ENCODE measurements at places on chromosomes 16 and 17. TPM values are rescaled to one million over a fixed set of nuclear protein-coding genes. Genes with fewer than 3 reads are reported as not detected.

- DNase-seq: peak; percentile 37
Measured at GRCh38 chr16:3577302-3577752, at the start of gene NLRC3. Gene NLRC3 (minus strand): TSS chr16:3577403. CDS start chr16:3565036, 12,367 bp downstream.

DNA sequence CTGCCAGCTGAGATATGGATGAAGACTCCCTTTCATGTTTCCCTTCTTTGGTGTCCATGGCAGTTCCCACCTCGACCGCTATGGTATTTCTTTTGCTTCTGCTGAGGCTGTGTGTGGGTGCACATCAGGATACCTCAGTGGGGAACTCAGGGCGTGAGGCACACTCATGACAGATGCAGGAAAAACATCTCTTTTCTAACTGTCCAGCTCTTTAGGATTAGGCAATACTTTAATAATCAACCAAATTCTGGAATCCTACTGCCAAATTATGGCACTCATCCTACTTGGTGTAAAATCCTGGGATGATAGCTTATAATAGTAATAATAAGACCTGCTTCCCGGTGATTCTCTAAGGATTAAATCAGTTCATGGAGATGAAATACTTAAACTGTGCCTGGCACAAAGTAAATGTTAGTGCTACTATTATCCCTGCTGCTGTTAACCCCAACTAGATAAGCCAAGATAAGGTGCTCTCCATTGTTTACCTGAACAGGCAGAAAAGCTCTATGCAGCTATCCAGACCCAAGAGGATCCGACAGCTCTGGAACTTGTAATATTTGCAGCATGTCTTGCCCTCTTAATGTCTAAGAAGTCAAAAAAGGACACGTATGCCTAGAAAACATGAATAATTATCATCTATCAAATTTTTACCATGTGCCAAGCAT, 543.3 kb downstream of the WWOX start:
- DNase-seq: no peak

DNA sequence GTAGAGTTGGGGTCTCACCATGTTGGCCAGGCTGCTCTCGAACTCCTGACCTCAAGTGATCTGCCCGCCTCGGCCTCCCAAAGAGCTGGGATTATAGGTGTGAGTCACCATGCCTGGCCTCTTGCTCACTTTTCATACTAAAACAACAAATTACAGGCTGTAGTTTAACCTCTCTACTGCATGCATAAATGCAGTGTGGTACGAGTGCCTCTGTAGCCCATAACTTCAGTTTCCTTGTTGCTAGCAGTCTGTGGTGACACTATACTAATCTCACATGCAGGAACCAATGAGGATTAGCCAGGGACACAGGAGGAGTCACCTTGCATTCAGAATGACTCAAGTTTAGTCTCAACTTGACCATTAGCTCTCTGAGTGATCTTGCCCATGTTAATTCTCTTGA, 20.1 kb downstream of the HMOX2 start:
- no peak for DNase-seq

- DNase-seq: no peak
Measured at GRCh38 chr17:29002811-29003210, 3.0 kb downstream of the SEZ6 start.

GRCh38 chr17:73650140-73650539, 5.9 kb upstream of the SDK2 start:
- no peak for DNase-seq

- DNase-seq: peak; percentile 2
Measured at GRCh38 chr17:33949100-33949499, 306.0 kb upstream of the CCL2 start.

- no peak for DNase-seq
Measured at GRCh38 chr16:23317266-23317661, 15.2 kb downstream of the SCNN1B start.

DNA sequence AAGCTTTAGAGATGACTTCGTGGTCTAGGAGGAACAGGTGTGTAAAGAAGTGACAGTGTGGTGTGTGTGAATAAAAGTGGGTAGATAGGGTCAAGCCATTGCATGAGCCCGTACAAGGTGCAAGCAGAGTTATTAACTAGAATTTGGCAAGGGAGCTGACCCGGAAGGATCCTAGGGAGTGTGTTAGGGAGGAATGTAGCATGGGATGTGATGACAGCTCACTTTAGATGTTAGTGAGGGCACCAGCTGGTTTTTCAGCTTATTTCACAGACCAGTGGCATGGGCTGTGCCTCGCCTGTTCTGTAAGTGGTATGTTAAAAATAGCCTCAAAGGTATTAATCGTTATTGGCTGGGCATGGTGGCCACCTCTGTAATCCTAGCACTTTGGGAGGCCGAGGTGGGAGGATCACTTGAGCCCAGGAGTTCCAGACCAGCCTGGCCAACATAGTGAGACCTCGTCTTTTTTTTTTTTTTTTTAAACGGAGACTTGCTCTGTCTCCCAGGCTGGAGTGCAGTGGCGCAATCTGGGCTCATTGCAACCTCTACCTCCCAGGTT, 8.3 kb downstream of the ANKRD40CL start:
- DNase-seq: no peak

GRCh38 chr16:55222486-55222885, 101.5 kb upstream of the IRX6 start:
- no peak for DNase-seq

DNA sequence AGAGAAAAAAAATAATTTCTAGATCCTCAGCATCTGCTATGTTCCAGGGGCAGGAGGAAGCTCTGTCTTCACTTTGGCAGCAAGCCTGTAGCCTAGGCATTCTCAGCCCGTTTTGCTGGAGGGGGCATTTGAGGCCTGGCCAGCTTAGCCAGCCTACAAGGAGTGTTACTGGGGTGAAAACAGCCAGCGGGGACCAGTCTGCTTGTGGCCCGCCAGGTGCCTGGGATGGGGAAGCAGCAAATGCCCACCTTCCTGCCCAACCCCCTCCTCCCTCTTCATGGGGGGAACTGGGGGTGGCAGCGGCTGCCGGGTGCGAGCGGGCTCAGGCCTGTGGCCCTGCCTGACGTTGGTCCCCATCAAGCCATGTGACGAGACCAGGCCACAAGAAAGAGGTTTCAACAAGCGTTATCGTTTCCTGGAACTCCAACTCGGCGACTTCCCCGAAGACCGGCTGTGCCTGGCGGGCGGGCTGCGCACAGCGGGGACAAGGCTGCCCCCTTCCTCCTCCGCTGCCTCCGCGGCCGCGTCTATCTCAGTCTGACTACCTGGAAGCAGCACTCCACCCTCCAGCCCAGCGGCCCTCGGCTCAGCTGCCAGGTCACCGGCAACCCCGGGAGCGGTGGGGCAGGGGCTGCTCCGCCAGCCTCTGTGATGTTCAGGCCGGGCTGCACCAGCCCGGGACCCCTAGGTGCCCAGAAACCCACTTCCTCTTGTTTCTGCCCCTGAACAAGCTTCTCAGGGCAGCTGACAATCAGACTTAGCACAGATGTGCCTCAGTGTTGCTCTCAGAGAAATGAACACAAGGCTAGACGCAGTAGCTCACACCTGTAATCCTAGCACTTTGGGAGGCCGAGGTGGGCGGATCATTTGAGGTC, 22.9 kb downstream of the SOCS1 start:
- no peak for DNase-seq

DNA sequence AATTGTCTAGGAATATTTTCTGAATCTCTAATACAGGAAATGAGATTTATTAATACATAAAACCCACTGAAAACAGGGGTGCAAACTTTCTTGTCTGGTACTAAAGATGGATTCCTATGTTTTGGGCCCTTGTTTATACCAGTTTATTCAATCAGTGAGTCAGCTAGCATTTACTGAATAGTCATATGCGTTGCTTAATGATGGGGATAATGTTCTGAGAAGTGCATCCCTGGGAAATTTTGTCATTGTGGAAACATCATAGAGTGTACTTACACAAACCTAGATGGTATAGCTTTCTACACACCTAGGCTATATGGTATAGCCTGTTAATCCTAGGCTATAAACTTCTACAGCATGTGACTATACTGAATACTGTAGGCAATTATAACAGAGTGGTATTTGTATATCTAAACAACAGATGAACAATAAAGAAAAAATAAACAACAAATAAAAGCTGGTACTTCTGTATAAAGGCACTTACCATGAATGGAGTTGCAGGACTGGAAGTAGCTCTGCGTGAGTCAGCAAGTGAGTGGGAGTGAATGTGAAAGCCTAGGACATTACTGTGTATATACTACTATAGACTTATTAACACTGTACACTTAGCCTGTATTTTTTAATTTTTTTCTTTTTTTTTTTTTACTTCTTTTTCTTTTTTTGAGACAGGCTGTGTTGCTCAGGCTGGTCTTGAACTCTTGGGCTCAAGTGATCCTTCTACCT, 63.7 kb downstream of the SIAH1 start:
- DNase-seq: peak; percentile 32

- DNase-seq: no peak
Measured at GRCh38 chr16:35706901-35707300, 2247.5 kb downstream of the TP53TG3F start.

DNA sequence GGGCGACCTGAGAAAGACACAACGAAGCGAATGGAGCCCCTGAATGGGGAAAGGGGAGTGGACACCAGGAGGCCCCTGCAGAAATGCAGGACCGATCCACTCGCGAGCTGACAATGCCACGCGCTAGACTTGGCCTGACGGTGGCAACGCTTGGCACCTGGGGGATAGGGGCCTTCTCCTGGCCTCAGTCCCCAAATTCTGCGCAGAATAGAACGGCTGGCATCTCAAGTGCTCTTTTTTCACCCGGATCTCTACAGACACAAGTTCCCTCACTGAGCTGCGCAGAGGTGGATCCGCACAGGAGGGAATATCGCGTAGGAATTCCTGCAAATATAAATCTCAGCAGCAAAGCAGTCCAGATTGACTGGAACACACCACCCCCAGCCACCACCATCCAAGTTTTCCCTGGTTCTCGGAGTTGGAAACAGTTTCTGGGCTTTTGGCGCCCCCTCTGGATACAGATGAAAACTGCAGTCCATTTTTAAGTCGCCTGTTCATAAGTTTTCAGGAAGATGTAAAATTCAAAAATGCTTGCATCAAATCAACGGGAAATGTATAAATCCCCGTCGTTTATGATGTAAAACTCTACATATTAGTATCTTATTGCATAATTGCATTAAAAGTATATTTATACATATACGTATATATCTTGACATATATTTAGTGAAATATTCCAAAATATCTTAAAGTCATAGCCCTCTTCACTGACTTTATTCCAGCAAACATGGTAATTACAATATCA, 2.3 kb upstream of the SOX9 start:
- peak; percentile 69 for DNase-seq

DNA sequence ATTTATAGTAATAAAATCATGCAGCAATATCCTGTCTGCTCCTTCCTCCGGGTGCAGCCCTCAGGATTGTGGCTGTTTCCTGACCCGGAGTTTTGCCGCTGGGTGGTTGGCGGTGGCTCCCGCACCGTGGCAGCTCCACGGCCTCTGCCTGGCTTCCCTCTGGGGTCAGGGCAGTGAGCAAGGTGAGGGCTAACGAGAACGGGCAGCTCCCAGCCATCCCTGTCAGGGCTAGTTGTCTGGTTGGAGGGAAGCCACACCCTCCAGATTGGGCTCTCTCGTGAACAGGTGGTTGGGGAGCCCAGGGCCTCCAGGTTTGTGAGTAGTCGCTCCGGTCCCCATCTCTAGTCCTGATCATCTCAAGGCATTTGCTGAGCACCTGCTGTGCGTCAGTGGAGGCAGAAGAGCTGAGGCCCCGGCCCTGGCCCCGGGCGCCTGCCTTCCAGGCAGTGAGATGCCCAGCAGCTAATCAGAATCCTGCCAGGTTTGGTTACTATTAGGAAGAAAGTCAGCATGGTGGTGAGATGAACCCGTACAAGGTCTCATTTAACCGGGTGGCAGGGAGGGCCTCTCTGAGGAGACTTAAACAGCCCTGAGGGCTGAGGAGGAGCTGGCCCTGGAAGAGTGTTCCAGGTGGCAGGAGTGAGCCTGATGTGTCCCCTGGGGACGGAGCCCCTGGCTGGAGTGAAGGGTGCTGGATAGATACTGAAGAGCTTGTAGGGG, 2.3 kb upstream of the NUDT16L1 start:
- peak; percentile 45 for DNase-seq

DNA sequence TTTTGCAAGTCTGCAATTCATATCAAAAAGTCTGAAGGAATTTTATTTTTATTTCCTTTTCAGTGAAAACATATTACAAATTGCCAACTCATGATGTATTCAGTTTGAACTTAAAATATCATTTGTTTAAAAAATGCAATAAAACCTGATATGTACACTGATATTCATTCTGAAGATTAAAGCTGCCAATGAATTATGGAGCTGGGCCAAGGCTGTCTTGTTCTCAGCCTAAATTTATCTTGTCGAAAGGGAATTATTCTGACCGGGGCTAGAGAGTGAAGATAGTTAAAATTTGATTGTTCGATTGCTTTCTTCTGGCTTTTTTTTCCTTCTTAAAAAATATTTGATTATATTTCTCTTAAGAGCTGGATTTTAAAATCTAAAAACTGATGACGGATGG, 54.0 kb upstream of the RBFOX1 start:
- no peak for DNase-seq

DNA sequence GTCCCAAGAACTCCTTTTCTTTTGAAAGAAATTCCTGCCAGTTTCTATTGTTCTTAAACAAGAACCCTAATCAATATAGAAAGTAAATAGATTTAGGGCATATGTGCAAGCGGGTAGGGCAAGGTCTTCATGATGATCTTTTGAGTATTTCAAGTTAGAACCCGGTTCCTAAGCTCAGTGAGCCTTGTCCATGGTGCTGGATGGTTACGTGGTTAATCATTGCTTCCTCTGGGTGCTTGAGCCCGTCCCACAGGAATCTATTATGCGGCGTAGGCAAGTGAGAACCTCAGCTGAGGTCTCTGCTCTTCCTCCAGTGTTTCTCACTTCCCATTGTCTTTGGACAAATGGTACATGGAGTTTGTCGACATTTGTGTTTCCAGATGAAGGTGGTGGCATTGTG, 580.8 kb upstream of the EEF2KMT start:
- DNase-seq: no peak

- DNase-seq: no peak
Measured at GRCh38 chr17:51189628-51190027, 23.4 kb downstream of the NME2 start.

DNA sequence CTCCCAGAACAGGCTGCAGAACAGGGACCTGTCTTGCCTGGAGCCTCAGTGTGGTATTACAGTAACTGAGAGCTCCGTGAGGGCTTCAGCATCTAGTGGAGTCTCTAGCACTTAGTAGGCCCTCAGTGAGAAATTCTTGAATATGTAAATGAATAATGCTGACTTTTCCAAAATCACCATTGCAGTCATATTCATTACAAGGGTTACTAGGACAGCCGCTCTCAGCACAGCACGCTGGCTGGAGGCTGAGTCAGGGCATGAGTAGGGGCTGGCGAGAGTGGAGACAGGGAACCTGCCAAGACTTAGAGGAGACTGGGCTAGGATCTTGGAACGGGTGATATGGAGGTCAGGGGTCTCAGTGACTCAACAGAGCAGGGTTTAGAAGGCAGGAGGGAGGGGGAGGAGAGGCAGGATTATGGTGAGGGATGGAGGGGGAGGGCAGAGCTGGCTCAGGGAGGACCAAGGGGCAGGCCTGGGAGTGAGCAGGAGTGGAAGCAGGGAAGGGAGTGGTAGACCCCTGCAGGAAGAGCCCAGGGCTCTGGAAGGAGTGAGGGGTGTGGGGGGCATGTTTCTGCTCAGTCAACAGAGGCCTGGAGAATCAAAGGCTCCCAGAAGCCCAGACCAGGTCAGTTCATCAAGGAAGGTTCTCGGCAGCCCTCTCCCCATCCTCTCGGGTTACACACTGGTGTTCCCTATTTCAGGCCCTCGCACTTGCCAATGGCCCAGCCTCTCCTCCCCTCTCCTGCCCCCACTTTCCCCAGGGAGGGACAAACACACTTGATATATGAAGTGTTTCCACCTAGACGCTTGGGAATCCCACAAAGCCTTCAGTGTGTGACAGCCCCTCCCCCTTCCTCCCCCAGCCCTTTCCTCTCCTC, 42.3 kb downstream of the FZD2 start:
- DNase-seq: peak; percentile 66

Gene TNFRSF17
- not detected for total RNA-seq

Gene IKZF3
- not detected for total RNA-seq

Gene TEKT1
- total RNA-seq: not detected

Gene TNFRSF13B
- not detected for total RNA-seq

Gene CACNA1H
- total RNA-seq: 0.05 TPM
